ENCODE measurements at places on chromosomes 16 and 17.

GRCh38 chr17:71080937-71081336 lies 911.6 kb downstream of the KCNJ2 start:
- no peak for DNase-seq

DNA sequence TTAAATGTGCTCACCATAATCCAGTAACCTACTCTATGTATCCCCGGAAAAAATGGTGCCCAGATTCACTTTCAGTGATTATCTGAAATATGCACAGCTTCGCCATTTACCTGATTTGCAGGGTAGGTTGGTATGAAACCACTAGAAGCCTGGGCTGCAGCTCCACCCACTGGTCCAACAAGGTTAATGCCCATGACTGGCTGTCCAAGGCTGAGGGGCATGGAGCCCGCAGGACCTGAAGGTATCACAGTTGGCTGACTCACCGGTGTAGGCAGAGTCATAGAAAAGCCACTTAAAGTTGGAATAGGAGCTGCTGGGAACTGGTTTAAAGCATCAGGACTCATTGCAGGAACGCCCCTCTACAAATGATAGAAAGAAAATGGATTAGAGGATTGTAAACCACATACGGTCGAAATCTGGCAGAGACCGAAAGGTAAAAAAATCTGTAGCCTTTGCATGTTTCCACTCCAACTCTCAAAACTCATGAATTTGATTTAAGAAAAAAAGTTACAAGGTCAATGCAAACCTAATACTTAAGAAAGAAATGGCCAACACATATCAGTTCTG lies 38.6 kb downstream of the SYNRG start:
- DNase-seq = peak; percentile 53

DNA sequence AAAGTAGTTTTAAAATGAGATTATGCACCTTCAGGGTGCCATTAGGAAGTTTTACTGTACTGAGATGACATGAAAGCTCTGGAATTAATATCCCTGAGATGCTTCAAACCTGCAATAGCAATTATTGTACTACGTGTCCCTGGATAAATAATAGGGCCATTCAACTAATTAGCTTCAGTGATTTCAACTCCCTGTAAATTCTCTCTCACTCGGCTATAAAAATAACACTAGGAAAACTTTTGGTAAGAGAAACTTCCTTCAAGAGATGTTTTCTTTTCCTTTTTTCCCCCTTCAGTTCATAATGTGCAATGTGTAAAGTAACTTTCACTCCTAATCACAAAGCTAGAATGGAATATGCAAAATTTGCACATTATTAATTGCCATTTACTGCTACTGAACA lies 146.4 kb downstream of the SNX11 start:
- DNase-seq = no peak

DNA sequence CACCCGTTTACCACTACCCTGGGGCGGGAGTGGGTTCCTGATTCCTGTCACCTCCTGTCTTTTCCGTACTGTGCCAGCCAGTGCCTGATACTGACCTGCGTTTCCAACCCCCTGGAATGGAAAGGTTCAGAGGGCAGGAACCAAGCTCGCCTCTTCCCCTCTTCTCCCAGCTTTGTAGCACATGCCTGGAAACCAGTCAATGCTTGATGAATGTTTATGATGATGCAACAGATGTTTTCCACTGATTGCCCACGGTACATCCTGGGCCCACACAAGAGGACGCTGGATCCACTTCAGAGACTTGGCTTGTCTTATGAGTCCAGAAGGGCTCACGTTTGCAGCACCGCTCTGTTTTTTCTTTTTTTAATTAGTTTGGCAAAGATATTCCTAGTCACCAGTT lies 262.0 kb downstream of the CPPED1 start:
- no peak for DNase-seq

DNA sequence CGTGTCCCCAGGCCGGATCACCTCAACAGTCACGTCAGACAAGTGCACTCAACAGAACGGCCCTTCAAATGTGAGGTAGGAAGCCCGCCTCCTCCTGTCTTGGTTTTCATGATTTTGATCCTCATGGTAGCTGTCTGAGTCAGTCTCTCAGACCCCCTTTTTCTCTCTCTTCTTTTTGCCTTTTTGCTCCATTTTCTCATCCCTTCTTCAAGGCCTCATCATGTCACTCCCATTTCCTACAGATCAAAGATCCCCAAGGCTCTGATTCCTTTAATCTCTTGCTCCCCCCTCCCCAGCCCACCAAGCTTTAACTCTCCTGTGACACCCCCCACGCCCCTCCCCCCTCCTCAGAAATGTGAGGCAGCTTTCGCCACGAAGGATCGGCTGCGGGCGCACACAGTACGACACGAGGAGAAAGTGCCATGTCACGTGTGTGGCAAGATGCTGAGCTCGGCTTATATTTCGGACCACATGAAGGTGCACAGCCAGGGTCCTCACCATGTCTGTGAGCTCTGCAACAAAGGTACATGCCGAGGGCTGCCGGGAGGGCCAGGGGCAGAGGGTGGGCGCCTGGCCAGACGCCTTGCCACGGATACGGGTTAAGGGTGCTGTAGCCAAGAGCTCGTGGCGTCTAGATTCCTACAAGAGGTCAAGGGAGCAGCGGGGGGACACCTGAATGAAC lies 2.0 kb downstream of the MAZ start:
- no peak for DNase-seq

- no peak for DNase-seq
These were observed 19.3 kb downstream of the ITGAL start for GRCh38 chr16:30491744-30492308.

GRCh38 chr17:38339891-38340290 lies 3.9 kb downstream of the GPR179 start:
- no peak for DNase-seq

DNA sequence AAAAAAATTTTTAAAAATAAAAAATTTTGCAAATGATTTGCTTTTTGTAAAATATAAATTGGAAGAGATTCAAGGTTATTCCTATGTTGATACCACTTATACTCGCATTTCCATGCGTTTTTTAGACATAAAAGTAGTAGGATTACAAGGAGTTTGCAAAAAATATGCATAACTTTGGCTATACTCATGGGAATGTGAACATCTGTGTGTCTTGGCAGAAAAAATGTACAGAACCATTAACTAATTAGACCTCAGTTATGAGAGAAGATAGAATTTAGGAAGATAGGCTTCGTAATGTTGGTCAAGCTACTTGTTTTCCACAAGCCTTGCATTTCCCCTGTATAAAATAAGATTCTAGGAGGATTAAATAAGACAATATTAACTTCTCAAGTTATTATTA lies 61.1 kb upstream of the VPS4A start:
- DNase-seq = no peak

DNA sequence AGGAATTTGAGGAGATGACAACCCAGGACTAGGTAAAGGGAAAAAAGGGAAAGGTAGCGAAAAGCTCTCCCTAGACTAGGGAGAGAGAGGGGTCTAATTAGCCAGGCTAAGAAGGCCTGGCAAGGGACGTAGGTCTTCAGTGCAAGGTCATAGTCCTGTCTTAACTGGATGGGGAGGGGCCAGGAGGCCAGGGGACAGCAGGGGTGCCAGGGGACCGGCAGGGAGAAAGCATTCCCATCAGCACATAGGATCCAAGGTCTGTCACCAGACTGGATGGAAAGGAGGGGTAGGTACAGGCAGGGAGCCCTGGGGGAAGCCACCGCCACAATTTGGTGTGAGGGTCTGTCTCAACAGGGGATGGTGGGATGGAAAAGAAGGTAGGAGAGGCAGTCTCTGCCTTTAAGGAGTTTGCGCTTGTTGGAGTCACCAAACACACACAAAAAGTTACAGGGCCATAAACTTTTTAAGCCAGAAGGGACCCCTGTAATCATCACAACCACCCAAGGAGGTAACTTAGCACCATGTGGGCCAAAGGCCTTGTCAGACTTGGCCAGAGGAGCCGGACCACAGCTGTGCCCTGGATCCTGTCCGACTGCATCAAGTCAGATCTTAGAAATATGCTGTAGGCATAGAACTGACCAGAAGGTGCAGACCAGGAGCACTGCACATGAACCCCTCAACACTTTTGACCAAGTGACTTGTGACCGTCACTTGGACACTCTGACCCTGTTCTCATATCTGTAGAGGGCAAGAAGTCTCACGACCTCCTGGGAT lies 10.0 kb downstream of the AXIN2 start:
- no peak for DNase-seq

DNA sequence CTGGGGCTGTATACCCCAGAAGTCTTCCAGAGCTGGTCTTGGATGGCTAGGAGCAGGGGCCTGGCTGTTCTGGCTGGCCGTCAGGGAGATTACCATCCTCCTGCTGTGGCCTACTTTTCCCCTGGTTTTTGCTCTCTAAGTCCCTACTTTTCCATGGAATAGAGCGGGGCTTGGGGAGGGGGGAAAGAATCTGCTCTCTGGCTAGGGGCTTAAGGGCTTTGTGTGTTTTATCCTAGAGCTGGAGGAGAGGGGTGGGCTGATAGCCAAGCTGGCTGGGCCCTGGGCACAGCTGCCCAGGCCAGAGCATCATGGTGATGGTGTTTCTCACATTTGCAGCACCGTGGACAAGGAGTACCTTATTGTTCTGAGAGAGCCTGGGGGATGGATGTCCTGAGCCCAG lies 3.6 kb downstream of the NRN1L start:
- DNase-seq = no peak

- DNase-seq = no peak
These were observed 291.6 kb upstream of the TNRC6C start for GRCh38 chr17:77666881-77667395.

DNA sequence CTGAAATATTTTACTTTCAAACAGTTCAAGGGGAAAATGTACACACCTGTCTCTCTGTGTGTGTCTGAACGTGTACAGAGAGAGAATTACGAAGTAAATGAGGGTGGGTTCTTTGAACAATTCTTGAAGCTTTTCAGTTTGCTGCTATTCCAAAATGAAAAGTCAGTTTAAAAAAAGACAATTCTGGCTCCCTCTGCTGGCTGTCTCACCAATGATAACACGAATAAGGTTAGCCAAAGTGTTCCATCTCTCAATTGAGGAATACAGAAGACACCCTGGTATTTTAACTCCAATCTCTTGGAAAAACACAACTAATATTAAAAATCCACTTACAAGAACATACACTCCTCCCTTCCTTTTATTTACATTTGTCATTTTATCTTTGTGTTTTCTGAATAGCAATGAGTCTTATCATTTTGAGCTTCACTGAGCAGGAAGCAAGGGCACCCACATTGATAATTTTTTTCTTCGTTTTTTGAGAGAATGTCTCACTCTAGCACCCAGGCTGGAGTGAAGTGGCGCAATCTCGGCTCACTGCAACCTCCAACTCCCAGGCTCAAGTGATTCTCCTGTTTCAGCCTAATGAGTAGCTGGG lies 20.5 kb downstream of the EFTUD2 start:
- DNase-seq = peak; percentile 23

GRCh38 chr17:28199115-28199514 lies 119.9 kb upstream of the TMEM97 start:
- DNase-seq = no peak

GRCh38 chr16:77705351-77705750 lies 17.0 kb upstream of the NUDT7 start:
- no peak for DNase-seq

DNA sequence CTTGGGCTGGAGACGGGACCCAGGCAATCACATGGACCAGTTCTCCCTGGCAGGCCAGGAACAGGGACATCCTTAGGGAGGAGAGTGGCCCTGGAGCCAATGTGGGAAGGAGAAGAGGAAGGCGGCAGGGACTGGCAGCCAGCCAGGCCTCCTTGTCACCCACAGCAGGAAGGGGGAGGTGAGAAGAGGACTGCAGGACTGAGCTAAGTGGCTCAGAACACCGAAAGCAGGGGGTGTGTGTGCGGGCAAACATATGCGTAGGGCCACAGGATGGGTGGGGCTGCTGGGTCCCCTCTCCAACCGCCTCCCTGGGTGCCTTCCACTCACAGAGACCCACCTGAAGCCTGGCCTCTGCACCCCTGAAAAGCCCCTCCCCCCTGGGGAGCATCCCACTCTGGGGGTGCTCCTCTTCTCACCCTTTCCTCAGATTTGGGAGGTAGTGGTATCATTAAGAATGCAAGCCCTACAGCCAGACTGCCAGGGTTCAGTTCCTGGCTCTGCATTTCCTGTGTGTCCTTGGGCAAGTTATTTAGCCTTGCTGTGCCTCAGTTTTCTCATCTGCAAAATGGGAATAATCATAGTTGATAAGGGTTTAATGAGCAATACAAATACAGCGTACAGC lies 8.1 kb downstream of the PNMT start:
- DNase-seq = no peak

Data from endothelial cell (in vitro differentiated cells).